ENCODE measurements at places on chromosomes 7 and 10. TPM values are rescaled to one million over a fixed set of nuclear protein-coding genes. Genes with fewer than 3 reads are reported as not detected.

The TDRD1 gene
- total RNA-seq = not detected

The AKR1D1 gene
- total RNA-seq = not detected

The CCAR1 gene
- total RNA-seq = 73.1 TPM

The ZDHHC6 gene
- 51.4 TPM for total RNA-seq

The SLC26A3 gene
- total RNA-seq = not detected

DNA sequence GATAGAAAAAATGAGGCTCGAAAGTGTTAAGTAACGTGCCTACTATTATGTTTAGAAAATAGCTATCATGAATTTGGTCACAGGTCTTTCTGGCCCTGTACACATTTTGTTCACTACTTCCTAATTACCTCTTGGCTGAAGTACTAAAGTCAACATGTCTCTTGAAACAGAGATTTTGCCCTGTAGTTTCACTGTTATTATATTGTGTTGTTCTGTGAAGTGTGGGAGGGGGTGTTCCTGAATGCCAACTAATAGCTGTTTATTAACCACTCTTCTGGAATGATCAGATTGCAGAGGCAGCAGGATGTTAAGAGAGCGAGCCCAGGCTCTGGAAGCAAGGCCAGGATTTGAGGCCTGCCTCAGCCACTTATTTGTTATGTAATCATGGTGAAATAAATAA, 72.1 kb downstream of the RNF133 start:
- DNase-seq = no peak

DNA sequence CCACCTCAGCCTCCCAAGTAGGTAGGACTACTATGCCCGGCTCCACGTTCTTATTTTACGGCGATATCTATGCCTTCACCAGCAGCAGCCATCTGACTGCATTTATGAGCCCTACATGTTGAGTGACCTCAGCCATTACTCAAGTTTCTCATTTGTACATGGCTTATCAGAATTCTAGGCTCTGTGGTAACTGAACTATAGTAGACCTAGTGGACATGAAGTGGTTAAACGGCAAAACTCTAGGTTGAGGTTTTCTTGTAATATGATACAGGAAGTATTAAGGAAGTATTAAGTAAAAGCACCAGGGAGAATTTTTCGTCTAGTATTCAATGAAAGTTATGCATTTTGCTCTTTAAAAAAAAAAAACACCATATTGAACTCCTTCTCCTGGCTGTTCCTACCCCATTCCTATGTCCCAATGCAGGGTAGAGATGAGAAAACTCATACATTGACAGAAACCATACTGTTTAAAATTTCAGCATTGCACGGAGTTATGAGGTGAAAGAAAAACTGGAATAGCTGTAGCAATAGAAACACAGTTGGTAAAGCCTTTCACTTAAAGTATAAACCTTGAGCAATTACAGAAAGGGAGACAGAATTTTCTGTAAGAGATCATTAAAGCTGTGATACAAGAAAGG, 39.8 kb upstream of the EPC1 start:
- no peak for DNase-seq

- no peak for DNase-seq
Measured at GRCh38 chr10:70974351-70974901, 86.1 kb upstream of the PCBD1 start.

- peak; percentile 50 for DNase-seq
Measured at GRCh38 chr7:148962823-148963582, 65.3 kb downstream of the PDIA4 start.

DNA sequence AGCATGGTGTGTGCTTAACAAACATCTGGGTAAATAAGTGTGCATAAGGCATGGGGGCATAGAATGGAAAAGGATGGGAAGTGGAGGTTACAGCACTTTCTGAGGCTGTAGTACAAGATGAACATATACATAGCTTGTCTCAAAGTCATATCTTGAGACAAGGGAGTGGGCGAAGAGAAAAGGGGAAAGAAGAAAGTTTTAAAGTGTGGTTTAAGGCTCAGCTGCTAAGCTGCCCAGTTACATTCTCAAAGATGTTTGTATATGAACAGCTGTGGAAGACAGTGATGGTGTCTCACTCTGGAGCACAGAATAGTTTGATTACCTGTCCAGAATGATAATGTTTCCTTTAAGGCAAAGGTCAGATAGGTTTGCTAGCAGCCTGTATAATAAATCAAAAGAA, 61.9 kb upstream of the LANCL2 start:
- DNase-seq = no peak

- no peak for DNase-seq
Measured at GRCh38 chr7:121271916-121272315, 56.9 kb upstream of the WNT16 start.

- no peak for DNase-seq
Measured at GRCh38 chr10:52210161-52210560, 103.9 kb upstream of the DKK1 start.

- DNase-seq = no peak
Measured at GRCh38 chr7:17094963-17095574, 203.4 kb upstream of the AHR start.

GRCh38 chr7:19574131-19574530, 134.7 kb downstream of the POLR1F start:
- no peak for DNase-seq

DNA sequence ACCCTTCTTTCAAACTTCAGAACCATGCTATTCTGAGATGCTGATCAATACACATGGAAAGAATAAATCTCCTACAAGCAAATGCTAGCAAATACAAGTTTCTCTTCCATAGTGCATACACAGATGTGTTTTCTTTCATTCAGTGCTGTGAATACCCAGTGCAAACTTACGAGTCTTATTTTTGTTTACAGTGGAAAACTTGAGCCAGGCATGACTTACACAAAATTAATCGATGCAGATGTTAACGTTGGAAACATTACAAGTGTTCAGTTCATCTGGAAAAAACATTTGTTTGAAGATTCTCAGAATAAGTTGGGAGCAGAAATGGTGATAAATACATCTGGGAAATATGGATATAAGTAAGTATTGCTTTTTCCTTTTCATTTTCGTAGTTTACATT, 48.8 kb downstream of the PNLIPRP3 start:
- DNase-seq = no peak

GRCh38 chr10:44253769-44254462, 131.0 kb downstream of the CXCL12 start:
- DNase-seq = no peak

GRCh38 chr10:70634011-70634410, 31.5 kb upstream of the PRF1 start:
- no peak for DNase-seq

DNA sequence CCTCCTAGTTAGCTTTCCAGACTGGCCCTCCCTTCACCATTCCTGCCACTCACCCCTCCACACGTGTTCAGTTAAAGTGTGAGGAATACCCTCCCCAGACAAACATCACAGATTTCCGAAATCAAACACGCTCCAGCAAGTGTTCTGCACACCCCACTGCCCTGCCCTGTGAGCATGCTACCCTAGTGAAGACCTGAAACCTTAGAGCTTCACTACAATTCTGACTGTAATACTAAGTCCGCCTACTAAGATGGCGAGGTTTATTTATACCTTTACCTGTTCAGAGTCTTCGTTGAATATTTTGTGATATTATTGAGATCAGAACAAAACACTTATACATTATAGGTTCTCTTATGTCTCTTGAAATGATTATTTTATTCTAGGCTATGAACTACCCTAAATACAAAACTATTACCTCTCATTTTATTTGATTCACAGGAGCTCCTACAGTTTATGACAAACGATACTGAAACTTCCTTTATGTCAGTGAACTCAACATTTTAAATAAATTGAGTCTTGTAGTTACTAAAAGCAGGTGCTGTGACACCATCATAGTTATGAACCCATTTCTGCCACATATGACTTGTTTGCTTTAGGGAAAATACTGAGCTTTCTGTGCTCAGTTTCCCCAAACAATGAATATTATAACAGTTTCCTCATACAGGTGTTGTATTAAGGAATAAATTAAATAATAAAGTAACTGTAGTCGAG, 8.6 kb downstream of the SCIN start:
- no peak for DNase-seq

DNA sequence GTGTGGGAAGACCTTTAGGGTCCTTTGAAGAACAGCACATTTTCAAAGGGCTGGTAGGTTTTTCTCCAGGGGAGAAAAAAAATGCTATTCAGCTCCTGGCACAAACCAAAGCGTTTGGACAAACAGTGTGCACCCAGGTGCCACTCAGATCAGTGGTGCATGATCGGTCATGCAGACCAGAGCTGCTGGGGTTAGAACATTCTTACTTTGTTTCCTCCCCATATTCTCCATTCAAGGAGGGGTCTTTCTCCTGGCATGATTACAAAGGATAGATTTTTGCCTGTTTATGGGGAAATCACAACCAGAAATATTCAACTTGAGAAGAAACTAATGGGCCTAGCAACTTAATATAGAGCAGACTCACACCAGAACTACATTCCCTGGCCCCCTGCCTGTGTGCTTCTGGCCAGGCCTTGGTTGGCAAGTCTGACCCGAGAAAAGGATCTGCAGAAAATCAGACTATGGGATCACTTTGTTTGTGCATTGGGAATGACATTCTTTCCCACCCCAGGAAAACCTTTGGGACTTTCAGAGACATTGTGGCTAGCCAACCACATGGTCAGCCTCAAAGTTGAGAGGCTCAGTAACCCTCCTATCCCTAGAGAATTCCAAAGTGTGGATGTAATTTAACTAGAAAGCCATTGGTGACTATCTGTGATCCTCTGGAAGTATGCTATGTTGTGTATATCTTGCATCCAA, 82.3 kb upstream of the FGL2 start:
- no peak for DNase-seq

DNA sequence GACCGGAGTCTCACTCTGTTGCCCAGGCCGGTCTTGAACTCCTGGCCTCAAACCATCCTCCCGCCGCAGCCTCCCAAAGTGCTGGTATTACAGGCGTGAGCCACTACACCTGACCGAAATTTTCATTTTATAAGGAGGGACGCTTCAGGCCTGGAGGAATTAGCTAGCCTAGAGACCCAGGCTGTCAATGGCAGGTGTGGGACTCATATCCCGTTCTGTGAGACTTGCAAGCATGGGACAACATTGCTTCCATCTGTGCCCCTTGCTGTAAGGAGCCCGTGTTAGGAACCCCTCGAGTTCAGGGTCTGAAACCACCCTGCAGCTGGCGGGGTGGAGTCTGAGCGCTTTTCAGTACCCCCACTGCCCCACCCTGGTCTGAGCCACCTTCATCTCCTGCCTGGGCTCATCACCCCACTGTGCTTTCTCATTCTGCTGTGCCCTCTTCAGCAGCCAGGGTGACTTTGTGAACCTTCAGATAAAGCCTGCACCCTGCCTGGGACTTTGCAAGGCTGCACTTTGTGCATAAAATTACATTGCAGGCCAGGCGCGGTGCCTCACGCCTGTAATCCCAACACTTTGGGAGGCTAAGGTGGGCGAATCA, 1.3 kb upstream of the DAGLB start:
- DNase-seq = no peak

DNA sequence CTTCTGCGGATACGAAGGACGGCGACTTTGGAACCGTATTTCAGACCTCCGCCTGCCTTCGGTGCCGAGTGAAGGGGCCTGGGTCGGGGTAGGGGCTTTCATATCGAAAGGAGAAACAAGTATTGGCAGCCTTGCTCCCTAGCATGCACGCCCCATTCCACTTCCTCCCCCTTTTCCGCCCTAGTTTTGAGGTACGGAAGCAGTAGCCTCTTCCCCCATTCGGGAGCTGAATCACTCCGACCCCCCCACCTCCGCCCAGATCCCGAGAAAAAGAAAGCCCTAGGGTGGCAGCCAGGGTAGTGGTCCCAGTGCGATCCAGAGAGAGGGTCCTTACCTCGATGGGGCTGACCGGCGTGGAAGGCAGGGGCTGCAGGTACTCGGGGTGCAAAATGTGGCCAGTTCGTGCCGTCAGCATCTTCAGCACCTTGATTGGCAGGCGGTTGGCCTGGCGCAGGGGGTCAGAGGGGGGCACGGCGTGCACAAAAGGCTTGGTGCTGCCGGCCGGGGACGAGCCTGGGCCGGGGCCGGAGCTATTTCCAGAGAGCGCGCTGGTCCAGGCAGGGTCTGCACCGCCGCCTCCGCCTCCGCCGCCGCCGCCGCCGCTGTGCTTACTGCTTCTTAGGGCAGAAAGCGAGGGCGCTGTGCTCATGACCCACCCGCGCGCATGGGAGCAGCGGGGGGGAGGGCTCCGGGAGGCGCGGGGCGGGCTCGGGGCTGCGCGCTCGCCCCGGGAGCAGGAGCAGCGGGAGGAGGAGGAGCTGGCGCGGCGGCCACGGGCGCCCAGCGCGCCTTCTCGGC, 594 bp downstream of the ZNF503 start:
- no peak for DNase-seq

GRCh38 chr7:37672926-37673325, 10.6 kb upstream of the GPR141 start:
- DNase-seq = no peak

GRCh38 chr10:94292434-94293090, 70.2 kb downstream of the NOC3L start:
- no peak for DNase-seq
